ENCODE measurements at places on chromosomes 13 and 19.
A peak's percentile ranks its signal among the peaks of the same experiment; 100 is the strongest.

- DNase-seq, result no peak
Observed at GRCh38 chr19:11423791-11424181, 4.7 kb upstream of the RGL3 start.

DNA sequence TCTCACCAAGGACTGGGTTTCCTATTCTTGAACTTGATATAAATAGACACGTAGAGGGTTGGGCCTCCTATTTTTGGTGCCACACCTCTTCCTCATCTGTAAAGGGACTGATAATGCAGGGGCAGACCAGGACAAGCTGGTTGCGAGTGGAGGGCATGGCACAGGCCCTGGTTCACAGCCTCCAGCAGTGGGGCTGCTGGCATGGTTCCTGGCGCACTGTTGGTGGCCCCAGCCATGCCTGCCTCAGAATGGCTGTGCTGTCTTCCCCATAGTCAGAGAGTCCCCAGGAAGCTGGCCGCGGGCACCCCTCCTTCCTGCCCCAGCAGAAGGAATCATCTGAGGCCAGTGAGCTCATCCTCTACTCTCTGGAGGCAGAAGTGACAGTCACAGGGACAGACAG is 10.5 kb upstream of the OVOL3 start:
- no peak for DNase-seq

- no peak for DNase-seq
Observed at GRCh38 chr19:48484931-48485612, 15.9 kb downstream of the CYTH2 start.

DNA sequence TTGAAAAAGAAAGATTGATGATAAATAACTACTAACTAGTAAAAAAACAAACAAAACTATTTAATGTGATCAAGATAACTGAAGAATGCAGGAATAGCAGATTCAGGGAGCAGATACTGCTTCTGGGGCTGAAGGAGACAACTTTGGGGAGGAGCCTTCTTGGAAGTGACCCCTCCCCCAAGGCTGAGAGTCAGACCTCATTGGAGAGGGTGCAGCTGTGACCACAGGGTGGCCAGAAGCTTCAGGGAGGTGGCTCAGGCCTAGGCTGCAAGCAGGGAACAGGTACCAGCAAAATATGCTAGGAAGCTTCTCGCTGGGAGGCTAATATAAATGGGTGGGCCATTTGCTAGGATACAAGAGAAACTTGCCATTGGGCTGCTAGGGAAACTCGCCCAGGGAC is 149.9 kb downstream of the MYO16 start:
- no peak for DNase-seq

GRCh38 chr19:8459095-8459494 is 14.3 kb downstream of the HNRNPM start:
- DNase-seq, result no peak

GRCh38 chr19:8158411-8159074 is 9.2 kb upstream of the FBN3 start:
- DNase-seq, result peak; percentile 63

DNA sequence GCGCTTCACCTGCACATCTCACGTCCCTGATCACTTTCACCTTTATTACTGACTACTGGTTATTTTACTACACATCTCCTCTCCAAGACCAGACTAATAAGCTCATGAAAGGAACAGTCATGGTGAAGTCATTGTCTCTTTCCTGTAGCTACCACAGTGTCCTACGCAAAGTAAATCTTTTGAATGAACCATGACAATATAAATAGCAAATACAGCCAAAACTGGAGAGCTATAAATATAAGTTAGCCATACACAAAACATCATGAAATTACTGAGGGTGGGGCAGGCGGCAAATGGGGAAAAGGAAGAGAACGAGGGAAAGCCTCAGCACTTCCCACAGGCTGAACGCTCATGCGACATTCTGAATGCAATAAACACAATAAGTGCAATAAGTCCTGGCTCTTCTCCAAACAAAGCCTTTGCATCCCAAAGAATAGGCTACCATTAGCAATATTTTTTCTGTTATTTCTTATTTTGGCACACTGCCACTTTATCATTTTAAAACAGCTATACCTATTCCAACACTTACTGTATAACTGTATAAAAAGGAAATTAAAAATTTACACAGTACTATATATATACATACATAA is 62.5 kb downstream of the TUBGCP3 start:
- no peak for DNase-seq

DNA sequence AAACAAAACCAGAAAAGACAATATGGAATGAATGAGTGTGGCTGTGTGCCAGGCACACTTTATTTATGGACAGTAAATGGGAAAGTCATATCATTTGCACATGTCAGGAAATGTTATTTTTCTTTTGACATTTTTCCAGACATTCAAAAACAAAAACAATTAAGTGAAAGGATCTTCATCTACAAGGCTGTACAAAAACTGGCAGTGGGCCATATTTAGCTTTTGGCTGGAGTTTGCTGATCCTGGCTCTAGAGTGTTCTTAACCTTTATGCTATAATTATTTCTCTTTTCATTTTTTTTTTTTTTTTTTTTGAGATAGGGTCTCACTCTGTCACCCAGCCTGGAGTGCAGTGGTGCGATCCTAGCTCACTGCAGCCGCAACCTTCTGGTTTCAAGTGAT is 6.5 kb upstream of the TNFSF9 start:
- DNase-seq, result no peak

DNA sequence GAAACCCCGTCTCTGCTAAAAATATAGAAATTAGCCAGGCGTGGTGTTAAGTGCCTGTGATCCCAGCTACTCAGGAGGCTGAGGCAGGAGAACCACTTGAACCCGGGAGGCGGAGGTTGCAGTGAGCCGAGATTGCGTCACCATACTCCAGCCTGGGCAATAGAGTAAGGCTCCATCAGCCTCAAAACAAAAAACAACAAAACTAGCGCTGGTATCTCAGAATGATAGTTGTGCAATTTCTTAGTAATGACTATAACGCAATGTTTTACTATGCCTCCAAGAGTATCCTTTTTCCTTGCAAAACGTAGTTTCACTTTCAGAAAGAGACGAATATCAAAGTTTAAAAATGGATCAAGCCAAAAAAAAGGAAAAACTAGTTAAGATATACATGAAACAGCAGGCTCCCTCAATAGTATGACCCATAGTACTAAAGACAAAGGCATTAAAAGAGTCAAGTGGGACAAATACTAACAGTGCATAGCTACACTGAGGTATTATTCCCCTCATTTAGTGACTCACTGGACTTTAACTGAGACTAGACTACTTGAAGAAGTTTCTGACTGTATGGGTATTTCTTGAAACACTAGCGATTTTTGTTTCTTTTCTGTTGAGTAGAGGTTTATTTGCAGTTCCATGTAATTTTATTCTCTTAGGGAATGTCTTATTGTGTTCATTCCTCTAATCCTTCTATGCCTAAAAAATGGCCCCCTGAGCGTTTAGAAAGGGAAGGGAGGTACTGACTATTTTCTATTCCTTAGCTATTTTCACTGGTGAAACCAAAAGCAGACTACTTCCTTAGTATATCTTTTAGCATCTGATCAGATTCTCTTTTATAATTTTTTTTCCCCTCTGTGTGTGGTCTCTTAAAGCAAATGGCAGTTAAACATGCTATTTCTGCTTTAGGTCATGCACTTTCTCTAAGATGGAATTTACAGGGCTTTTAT is 10.4 kb upstream of the ITM2B start:
- DNase-seq, result no peak

DNA sequence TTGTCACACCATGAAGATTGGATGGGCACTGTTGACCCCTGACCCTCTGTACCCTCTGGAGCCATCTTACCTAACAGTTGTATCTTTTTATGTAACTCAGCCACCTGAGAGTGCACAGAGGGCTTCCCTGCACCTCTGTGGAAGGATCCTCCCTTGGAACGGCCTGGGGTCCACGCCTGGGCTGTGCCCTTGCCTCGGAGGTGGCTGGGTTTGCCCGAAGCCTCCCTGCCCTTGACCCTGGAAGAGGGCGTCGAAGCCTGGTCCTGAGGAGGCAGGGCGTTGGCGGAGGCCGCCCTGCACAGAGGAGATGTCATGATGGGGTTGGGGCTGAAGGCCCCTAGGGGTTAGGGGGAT is 241 bp downstream of the ODAD3 start:
- DNase-seq, result no peak

- DNase-seq, result no peak
Observed at GRCh38 chr13:69287050-69287698, 820.5 kb upstream of the ATXN8OS start.

DNA sequence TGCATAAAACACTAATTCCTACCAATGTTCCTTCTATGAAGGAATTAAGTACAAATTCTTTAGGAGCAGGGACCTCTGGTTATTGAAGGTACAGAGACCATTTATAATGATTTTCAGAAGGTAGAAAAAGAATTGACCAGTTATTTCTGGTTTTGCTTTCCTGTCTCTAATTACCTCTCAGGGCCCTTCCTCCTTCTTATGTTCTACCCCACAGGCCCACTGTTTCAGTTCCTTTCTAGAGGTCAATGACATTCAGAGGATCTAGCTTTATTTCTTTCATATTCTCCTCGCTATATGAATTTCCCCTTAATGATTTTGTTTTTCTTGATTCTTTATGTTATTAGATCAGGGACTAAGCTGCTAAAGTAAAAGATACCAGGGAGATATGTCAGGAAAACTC is 345.0 kb upstream of the SPRY2 start:
- no peak for DNase-seq

GRCh38 chr13:95122063-95122462 is 179.2 kb downstream of the ABCC4 start:
- DNase-seq, result no peak

GRCh38 chr13:70432276-70432805 is 324.1 kb upstream of the KLHL1 start:
- no peak for DNase-seq

- DNase-seq, result peak; percentile 13
Observed at GRCh38 chr13:20702530-20702914, 977 bp upstream of the IL17D start.

DNA sequence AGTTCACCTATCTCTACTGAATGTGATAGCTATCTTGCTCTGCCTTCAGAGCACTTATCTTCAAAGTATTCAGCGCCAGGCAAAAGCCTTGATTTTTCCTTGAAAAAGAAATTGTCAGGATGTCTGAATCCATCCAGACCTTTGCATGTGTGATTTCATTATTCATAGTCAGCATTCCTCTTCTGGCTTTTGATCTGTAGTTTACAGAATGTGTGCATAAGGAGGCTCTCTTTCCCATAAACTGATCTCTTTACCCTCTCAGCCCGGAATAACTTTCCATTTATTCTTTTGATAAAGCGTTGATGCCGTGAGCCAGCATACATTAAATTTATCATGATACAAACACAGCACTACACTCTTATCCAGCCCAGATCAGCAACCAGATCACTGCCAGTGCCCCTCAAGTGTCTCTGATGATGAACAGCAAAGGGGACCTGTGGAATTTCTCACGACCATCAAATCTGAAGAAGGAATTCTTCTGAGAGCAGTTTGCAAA is 130.8 kb downstream of the DNAJC15 start:
- no peak for DNase-seq

DNA sequence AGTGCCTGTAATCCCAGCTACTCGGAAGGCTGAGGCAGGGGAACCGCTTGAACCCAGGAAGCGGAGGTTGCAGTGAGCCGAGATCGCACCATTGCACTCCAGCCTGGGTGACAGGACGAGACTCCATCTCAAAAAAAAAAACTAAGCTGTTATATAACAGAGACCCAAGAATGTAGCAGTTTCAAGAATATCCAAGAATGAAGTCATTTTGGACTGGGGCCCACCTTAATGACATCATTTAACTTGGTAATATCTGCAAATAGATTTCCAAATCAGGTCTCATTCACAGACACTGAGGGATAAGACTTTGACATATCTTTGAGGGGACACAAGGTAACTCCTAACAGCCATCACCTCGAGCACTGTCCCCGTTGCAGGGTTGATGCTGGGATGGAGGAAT is 36.5 kb upstream of the MRI1 start:
- no peak for DNase-seq

GRCh38 chr13:62113179-62113578 is 697.5 kb upstream of the PCDH20 start:
- DNase-seq, result no peak

DNA sequence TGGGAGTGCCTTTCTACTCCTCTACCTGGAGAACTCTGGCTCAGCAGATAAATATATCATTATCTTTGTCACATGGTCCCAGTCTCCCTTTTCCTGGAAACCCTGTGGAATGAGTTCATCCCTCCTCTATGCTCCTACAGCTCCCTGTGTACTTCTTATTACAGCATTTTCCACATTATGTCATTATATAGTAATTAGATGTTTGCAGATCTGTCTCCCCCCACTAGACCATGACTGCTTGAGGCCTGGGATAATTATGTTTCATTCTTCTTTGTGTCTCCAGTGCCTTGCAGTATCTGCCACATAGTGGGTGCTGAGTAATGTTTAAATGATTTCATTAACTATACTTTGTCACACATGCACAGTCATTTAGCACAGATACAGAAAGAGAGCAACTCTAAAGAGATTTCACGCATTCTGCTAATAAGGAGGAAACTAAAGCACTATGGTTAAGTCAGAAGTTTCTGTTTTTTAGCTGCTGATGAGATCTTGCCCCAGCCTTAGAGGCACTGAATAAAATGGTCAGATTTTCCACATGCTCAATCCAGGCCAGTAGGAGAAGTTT is 66.1 kb upstream of the DIAPH3 start:
- DNase-seq, result no peak

DNA sequence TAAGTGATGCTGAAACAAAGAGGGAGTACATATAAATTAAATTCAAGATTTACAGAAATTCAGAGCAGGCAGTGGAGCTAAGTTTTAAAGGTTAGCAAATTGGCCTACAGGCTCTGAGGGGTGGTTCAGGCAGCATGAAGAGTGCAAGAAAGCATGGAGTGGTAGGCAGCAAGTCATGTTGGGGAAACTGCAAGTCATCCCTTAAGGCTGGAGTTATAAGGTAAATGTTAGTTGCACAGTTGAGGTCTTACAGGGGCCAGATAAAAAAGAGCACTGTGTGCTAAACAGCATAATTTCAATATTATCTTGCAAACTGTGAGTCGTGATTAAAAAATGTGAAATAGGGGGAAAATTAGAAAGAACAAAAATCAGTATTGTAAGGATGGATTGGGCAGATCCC is 106.2 kb downstream of the VWA8 start:
- no peak for DNase-seq

DNA sequence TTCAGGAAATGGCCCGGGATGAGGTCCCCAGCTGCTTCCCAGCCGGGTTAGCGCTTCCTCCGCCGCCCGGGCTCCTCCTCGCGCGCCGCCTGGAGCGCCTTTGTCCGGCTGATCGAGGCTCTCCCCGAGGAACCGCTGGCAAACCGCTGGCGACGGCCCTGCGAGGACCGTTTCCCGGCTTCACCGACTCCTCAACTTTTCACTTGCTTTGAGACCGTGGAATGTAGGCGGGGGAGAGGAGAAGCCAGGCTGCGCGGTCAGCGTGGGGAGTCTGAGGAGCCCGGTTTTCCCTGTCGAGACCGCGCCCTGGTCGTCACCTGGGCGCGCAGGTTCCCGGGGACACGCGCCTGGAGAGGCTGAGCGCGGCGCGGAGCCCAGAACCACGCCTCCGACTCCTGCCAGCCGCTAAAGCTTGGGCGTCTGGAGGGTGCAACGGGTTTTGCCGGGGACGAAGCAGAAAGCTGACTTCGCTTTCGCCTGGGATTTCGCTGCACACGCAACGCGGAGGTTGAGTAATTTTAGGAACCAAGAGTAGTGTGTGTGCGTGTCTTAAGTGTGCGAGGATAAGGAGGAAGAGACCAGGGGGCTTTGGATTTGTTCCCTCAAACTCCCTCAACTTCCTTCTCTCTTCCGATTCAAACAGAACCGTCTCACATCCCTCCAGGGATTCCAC is 7.3 kb upstream of the DGKH start:
- peak; percentile 57 for DNase-seq

GRCh38 chr13:22286338-22286737 is 615.5 kb downstream of the FGF9 start:
- no peak for DNase-seq

- DNase-seq, result peak; percentile 87
Observed at GRCh38 chr19:35013041-35013819, 13.1 kb downstream of the GRAMD1A start.
